ENCODE measurements at places on chromosomes 12 and 14.

- no peak for DNase-seq
Observed at GRCh38 chr12:66531766-66532165, 147.1 kb downstream of the GRIP1 start.

- DNase-seq, result no peak
Observed at GRCh38 chr12:94141004-94141764, 7.2 kb upstream of the PLXNC1 start.

- no peak for DNase-seq
Observed at GRCh38 chr12:99282624-99283023, 364.9 kb upstream of the GARIN6 start.

DNA sequence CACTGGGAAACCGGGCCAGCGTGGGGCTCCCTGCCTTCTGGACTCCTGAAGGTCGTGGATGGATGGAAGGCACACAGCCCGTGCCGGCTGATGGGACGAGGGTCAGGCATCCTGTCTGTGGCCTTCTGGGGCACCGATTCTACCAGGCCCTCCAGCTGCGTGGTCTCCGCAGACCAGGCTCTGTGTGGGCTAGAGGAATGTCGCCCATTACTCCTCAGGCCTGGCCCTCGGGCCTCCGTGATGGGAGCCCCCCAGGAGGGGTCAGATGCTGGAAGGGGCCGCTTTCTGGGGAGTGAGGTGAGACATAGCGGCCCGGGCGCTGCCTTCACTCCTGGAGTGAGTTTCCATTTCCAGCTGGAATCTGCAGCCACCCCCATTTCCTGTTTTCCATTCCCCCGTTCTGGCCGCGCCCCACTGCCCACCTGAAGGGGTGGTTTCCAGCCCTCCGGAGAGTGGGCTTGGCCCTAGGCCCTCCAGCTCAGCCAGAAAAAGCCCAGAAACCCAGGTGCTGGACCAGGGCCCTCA, 26.9 kb downstream of the HIP1R start:
- no peak for DNase-seq

DNA sequence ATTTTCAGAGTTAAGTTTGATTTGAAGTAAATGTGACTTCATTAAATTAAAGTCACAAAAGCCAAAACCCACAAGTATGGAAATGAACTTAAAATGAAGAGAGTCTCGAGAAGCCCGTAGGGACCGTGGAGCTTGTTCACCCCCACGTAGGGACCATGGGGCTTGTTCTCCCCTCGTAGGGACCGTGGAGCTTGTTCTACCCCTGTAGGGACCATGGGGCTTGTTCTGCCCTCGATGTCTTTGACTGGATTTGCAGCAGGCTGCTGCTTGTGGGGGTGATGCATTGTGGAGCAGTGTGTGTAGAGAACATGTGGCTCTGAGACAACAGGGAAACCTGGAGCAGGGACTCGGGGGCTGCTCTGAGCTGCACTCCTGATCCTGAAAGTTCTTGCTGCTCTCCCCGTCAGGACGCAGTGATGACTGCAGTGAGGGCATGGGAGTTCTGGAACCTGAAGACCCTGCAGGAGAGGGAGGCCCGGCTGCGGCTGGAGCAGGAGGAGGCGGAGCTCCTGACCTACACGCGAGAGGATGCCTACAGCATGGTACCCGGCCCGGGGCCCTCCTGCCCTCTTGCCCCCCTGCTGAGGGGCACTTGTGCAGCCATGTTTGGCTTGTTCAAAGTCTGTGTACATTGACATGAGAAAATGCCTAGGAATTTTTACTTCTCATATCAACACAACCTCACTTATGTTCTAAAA, 94.2 kb downstream of the EP400 start:
- no peak for DNase-seq

DNA sequence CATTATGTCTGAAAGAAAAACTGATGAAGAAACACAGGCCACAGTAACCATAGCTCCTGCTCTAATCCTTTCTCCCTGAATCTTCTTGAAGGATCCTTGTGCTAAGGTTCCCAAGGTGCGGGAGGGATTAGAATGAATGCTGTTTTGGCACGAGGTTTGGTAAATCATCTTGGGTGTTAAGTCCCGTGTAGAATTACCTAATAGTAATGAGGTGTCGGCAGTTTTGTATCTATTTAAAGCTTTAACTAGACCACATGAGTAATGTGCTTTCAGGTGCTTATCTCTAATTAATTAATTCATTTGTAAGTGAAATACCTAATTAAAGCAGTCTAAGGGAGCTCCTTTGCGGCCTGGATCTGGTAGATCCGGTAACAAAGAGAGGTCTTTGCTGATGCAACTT, 53.9 kb downstream of the GNG2 start:
- no peak for DNase-seq

- no peak for DNase-seq
Observed at GRCh38 chr12:52208424-52209165, 16.8 kb upstream of the KRT80 start.

DNA sequence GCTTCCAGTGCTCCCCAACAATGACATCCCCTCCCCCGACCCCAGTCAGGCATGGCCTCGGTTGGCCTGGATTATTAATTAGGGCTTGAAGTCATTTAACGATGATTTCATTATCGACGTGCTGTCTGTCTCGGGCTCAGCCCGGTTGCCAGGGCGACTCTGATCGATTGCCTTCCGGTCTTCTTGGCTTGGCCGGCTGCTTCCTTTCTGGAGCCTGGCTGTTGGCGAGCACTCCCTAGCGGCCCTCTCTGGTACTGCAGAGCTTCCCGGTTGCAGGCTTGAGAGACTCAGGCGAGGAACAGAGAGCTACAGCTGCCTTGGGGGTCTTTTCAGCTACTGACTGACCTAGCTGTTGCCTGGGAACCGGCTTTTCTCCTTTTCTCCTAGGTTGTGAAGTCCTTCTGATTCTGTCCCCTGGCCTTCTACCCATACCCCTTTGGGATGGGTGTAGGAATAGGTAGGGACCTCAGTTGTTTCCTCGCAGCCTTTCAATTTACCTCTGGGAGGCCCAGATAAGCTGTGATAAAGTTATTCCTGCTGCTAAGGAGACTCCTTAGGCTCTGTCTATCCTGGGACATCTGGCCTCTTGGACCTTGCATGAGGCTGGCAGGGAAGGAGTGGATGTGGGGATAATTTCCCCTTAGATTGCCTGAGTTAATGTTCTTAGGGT, 5.5 kb upstream of the CISTR start:
- peak; percentile 84 for DNase-seq

GRCh38 chr12:40287369-40287975, 62.7 kb downstream of the LRRK2 start:
- no peak for DNase-seq

DNA sequence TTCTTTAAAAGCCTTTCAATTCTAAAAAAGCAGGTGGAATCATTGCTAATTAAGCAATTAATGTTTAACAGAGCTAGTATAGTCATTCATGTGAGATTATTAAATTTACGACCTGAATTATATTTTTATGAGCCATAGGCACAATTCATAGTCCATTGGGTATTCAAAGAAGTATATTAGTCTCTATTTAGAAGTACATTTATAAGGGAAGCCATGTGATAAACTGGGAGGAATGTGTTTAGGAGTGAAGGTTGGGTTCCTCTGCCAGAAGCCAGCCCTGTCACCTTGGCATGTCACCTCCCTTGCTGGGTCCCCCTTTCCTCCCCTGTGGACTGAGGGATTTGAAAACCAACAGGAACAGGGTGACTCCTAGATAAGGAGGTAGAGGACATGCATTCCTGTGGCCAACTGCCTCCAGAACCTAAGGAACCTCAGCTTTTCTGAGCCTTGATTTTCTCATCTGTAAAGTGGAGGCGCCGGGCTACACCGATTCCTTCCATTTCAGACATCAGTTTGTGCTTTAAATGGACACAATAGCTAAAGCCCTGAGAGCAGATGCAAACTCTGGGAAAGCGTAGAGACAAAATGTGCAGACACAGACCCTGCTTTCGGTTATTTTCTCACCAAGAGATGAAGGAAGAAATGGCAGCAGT, 5.4 kb upstream of the KRT2 start:
- DNase-seq, result no peak

- DNase-seq, result no peak
Observed at GRCh38 chr14:24398293-24398652, 530 bp upstream of the NYNRIN start.

- DNase-seq, result no peak
Observed at GRCh38 chr14:59356312-59356711, 108.9 kb downstream of the GPR135 start.

DNA sequence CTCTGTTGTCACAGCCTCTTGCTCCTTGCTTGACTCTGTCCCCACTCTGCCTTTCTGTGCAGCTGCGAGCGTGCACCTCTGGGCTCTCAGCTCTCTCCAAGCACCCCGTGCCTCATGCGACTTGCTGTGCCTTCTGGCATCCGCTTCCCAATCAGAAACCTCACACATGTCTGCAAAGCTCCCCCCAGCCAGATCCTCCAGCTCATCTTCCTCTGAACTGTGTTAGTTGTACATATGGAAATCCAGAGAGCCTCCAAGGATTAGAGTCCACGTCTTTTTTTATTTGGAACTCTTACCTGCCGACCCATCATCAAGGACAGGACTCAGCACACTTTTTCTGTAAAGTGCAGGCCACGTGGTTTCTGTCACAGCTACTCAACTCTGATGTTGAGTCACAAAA, 70.5 kb downstream of the ANO2 start:
- no peak for DNase-seq

GRCh38 chr14:105153739-105154475, 14.7 kb downstream of the JAG2 start:
- DNase-seq, result no peak

- no peak for DNase-seq
Observed at GRCh38 chr12:117552971-117553370, 191.5 kb upstream of the NOS1 start.

- DNase-seq, result no peak
Observed at GRCh38 chr12:116891019-116891418, 9.8 kb upstream of the HRK start.

DNA sequence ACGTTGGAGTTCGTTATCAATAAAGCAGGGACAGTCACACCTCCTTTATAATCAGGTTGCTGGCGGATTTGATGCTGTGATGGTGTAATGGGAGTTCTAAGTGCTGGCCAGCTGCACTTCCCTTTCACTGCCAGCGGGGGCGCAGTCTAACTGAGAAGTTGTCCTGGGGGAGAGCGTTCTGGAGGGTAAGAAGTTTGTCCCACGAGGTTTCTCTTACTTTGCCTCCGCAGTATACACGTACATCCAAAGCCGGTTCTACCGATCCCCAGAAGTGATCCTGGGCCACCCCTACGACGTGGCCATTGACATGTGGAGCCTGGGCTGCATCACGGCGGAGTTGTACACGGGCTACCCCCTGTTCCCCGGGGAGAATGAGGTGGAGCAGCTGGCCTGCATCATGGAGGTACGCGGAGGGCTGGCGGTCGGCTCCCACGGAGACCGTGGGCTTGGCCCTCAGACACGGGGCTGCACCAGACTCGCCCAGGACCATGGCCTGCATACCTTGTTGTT, 42.7 kb downstream of the DYRK4 start:
- peak; percentile 86 for DNase-seq

GRCh38 chr14:49221316-49221715, 364.9 kb downstream of the RPS29 start:
- DNase-seq, result no peak

DNA sequence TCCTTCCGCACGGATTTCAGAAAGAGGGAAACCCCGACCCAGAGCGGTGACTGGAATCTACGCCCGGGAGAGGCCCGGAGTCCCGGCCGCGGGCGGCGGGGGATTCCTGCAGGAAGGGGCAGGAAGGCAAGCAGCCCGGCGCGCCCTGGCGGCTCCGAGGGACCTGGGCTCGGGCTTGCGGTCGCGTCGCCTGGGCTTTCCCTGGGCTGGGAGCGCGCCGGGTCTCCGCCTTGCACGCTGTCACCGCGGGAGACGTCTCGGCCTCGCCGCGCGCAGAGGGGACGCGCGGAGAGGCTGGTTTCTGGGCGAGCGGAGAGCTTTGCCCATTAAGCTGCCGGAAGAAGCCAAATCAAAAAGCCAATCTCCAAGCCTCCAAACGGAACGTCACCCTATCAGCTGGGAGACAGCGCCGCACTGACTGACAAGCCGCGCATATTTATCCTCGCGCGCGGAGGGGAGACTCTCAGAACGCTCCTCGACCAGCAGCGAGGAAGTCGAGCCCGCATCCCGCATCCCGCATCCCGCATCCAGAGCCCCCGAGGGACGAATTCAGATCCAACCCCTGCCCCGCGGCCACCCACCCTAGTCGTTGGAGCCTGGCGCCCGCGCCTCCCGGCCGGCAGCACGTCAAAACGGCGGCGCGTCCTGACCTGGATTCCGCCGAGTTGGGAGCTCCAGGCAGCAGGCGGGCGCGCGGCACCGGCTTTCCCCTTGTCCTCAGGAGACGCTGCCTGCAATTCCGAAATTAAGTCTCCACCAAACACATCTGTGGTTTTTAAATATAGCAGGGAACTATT, at the start of gene SLC8A3:
SLC8A3 (minus strand) TSS at position 293 of the 797 bp plus-strand sequence. CDS start 20,529 bp downstream, outside the sequence.
- peak; percentile 56 for DNase-seq

- no peak for DNase-seq
Observed at GRCh38 chr12:17278946-17279345, 673.0 kb upstream of the LMO3 start.

DNA sequence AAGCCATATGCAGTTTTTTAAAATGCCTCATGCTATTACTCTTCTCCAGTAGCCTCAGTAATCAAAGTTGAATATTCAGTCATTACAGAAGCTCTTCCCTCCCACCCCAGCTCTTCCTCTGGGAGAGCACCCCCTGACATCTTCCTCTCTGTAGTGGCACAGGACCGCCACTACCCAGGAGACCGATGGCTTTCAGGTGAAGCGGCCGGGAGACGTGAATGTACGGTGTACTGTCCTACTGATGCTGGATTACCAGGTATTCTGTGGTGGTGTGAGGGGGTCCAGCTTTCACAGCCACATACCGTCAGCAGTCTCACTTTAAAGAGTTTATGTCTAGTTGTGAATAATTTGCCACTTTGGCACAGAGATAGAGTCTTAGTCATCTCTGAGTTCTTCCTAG, 4.6 kb downstream of the SMARCD1 start:
- no peak for DNase-seq

DNA sequence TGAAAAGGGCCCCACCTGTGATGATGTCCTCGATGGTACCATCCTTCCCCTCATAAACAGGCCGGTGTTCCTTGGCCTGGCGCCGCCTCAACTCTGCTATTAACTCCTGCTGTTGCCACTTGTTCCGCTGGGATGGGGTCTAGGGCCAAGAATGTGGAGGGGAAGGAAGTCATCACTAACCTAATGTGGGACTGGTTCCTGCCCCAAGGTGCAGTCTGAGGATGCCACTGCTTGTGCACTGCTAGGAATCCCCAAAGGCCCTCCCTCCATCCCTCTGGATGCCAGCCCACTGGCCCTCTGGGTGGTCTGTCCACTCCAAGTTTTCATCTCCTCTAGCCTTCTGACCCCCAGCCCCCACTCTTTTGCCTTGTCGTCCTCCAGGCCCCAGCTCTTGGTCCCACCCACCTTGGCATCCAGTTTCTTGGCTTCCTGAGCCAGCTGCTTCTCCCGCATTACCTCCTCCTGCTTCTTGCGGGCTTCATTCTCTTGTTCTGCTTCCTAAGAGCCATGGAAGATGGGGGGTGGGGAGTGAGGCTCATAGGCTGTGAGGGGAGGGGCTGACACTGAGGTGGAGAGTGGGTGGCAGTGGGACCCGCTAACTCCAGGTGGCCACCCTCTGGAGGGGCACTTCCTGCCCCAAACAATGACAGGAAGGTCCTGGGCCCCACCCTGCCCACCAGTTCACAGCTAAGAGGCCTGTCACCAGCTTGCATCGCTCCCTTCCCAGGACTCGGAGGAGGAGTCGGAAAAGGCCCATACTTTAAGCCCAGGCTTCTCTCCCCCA, 23.7 kb downstream of the PRPF40B start:
- DNase-seq, result no peak
